ENCODE measurements at places on chromosomes 6 and 20.

DNA sequence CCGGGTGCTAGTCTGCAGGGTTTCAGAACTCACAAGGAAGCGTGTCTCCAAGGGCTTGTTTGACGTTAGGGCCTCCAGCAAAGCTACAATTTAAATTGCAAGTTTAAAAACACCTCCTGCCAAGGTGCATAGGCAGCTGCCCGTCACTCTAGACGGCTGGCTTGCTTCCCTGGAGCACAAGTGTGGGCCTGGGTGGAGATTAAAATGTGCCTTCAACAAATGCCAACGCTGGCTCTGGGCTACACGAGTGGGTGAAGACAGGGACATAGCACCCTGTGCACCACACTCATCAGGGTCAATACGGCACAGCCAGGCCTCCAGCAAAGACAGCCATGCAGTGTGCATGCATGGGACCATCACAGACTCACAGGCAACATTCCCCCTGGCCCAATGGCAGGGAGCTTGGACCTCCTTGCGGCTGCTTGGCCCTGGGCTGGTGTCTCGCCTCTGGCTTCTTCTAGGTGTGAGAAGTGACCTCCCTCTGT lies 48.4 kb upstream of the FRMD1 start:
- H3K4me1 ChIP-seq, result no peaks in the 10 kb centered on the region
- DNase-seq, result no peak
- H3K4me3 ChIP-seq, result no peak overlapping the region
- no peak overlapping the region for H3K27ac ChIP-seq
- no peaks in the 10 kb centered on the region for H3K36me3 ChIP-seq

- 0 out of 2 replicates have a peak, but pooled peaks cover 4% of the 10 kb centered on the region for H3K4me1 ChIP-seq
- no peak overlapping the region for H3K27ac ChIP-seq
- peak; percentile 80 for DNase-seq
- no peaks in the 10 kb centered on the region for H3K36me3 ChIP-seq
Observed at GRCh38 chr20:46970937-46971630, 76.4 kb downstream of the EYA2 start.

- H3K27me3 ChIP-seq, result no peaks in the 10 kb centered on the region
- no peak for DNase-seq
- no peak overlapping the region for H3K4me3 ChIP-seq
Observed at GRCh38 chr6:130693944-130694343, 133.3 kb upstream of the SMLR1 start.

DNA sequence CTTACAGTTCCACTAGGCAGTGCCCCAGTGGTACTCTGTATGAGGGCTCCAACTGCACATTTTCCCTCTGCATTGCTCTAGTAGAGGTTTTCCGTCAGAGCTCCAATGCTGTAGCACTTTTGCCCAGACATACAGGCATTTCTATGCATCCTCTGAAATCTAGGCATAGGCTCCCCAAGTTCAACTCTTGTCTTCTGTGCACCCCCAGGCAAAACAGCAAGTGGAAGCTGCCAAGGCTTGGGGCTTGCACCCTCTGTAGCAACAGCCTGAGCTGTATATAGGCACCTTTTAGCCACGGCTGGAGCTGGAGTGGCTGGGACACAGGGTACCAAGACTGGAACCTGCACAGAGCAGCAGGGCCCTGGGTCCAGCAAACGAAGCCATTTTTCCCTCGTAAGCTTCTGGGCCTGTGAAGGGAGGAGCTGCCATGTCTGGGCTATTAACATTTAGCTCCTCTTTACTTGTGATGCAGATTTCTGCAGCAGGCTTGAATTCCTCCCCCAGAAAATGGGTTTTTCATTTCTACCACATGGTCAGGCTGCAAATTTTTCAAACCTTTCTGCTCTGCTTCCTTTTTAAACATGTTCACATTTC lies 596.2 kb upstream of the ADGRB3 start:
- H3K36me3 ChIP-seq, result no peaks in the 10 kb centered on the region
- no peaks in the 10 kb centered on the region for H3K4me1 ChIP-seq
- H3K4me3 ChIP-seq, result no peak overlapping the region
- no peak for DNase-seq
- no peaks in the 10 kb centered on the region for H3K27me3 ChIP-seq
- no peak overlapping the region for H3K27ac ChIP-seq

DNA sequence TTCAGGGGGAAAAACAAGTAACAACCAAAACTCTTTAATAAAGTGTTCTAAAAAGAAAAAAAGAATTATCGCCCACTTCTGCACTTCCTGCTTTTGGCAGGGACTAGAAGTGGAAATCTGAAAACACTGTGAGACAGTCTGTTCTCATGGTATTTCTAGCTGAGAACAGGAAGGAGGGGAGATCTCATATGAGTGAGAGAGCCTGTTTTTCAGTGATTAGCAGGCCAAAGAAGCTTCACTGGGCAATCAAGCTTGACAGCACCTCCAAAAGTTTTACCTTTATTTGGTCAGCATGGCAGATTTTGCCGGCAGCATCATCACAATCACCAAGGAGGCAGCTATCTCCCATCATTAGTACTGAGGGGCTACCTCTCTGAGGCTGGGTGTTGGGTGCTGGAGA lies 79.5 kb upstream of the ATXN1 start:
- H3K27ac ChIP-seq, result no peak overlapping the region
- no peaks in the 10 kb centered on the region for H3K36me3 ChIP-seq
- H3K4me3 ChIP-seq, result no peak overlapping the region

DNA sequence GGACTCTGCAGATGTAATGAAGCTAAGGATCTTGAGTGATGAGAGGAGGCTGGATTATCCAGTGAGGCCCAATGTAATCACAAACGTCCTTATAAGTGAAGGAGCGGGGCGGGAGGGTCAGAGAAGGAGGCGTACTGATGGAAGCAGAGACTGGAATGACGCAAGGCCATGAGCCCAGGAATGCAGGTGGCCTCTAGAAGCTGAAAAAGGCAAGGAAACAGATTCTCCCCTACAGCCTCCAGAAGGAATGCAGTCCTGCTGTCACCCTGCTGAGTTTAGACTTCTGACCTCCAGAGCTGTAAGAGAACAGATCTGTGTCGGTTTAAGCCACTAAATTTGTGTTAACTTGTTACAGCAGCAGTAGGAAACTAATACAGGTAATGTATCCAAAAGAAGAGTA lies 227.9 kb downstream of the PTPRT start:
- DNase-seq, result no peak
- H3K27me3 ChIP-seq, result 0 out of 2 replicates have a peak, but pooled peaks cover 3% of the 10 kb centered on the region
- no peaks in the 10 kb centered on the region for H3K36me3 ChIP-seq
- no peaks in the 10 kb centered on the region for H3K4me1 ChIP-seq

Measured in PC-3 (cell line).